ENCODE measurements at places on chromosomes 1 and 21.

GRCh38 chr1:211588711-211589110 lies 9.8 kb upstream of the SLC30A1 start:
- no peak for DNase-seq

GRCh38 chr1:76314730-76315129 lies 240.2 kb downstream of the ST6GALNAC3 start:
- no peak for DNase-seq

- DNase-seq = no peak
These were observed 335.0 kb downstream of the TGFB2 start for GRCh38 chr1:218679988-218680748.

- DNase-seq = no peak
These were observed 104.1 kb downstream of the NEGR1 start for GRCh38 chr1:72178266-72178665.

DNA sequence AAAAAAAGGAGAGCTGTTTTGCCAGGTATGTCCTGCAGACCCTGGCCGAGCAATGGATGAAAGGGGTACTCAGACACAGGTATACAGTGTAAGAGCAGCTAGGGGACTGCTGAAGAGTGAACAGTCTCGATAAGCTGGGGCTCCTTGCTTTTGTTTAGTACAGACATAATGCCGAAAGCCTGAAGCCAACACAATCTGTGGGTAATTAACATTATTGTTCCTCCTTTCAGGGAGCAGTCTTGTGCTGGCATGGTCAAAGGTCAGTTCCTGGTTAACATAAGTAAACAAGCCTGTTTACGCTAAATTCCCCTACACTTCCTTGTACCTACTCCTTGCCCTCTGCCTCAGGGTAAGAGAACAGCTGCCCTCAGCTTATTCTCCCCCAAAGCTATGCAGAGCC lies 272.3 kb upstream of the ST6GALNAC5 start:
- no peak for DNase-seq

GRCh38 chr1:224998185-224998584 lies 68.7 kb downstream of the DNAH14 start:
- no peak for DNase-seq
